AG04449 (cell line): ENCODE measurements at places on chromosomes 12 and 14.
A peak's percentile ranks its signal among the peaks of the same experiment; 100 is the strongest.

DNA sequence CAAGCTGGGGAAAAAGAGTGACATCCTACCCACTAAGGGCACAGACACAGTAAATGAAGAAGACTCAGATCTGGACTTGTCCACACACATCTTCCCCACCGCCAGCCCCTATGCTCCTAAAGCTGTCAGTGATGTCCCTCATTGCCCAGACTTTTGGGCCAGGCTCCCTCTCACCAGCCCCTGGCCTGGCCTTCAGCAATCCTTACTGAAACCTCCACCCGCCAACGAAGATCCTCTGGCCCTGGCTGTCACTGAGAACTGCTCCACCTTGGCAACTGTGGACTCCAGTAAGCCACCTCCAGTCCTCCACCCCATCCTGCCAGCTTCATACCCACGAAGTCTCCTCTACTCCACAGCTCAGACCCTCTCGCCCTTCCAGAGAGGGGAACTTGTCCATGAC is 23.3 kb downstream of the FIGNL2 start:
- no peak for DNase-seq

- DNase-seq, result no peak
Measured at GRCh38 chr12:71551529-71551928, 111.9 kb downstream of the LGR5 start.

GRCh38 chr12:65765436-65765813 is 58.9 kb upstream of the HMGA2 start:
- DNase-seq, result peak; percentile 64

- DNase-seq, result no peak
Measured at GRCh38 chr12:75842090-75842489, 189.5 kb downstream of the PHLDA1 start.

GRCh38 chr12:89768586-89769482 is 60.2 kb upstream of the ATP2B1 start:
- DNase-seq, result peak; percentile 97

DNA sequence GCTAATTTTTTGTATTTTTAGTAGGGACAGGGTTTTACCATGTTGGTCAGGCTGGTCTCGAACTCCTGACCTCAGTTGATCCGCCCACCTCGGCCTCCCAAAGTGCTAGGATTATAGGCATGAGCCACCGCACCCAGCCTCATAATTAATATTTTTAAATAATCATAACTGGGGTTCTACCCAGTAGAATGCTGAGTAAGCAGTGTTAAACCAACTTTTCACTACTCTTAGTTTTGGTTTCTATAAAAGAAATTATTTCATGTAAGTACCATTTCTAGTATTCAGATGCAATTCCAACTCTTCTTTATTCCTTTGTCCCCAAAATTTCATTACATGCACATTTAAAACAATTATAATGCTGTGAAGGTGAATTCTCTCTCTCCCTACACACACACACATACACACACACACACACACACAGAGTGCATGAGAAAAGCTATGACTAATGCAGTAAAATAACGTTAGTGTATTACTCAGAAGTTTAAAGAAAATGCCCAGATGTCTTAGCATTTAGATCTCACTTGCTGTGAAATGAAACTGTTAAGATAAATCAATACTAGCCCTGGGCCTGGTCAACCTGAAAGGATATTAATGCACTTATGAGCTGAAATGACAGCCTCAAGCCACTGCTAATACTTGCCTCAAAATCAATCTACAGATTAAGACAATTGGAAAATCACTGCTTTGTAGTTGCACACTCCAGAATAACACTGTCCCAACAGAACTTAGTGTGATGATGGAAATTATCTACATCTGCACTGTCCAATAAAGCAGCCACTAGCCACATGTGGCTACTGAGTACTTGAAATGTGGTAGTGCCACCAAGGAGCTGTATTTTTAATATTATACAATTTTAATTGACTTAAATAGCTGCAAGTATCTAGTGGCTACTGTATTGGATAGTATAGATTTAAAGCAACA is 36.0 kb downstream of the PTPN21 start:
- peak; percentile 40 for DNase-seq

DNA sequence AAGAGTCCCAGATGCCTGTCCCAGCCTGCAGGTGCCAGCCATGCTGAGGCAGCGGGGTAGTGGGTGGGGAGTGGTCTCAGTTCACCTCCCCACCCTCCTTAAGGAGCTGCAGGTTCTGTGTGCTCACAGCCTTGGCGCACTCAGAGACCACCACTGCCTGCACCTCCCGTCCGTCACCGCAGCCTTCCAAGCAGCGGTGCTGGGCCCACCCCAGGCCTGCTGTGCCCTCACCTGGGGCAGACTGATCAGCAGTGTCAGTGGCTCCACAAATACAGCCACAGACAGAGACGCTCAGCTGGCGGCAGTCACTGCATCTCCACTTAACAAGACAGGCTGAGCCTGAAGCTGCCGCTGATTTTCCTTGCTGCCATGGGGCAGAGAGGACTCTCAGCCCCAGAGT is 120.2 kb downstream of the RFLNA start:
- no peak for DNase-seq

- DNase-seq, result no peak
Measured at GRCh38 chr12:94167756-94168416, 19.5 kb downstream of the PLXNC1 start.

GRCh38 chr12:47504775-47505446 is 200.9 kb downstream of the RPAP3 start:
- DNase-seq, result peak; percentile 42

- DNase-seq, result no peak
Measured at GRCh38 chr12:9757433-9758025, 3.2 kb downstream of the CD69 start.
